Kidney tubule cell (primary cell): ENCODE measurements at places on chromosomes 1 and 21.

GRCh38 chr1:21200767-21201166, 24.1 kb upstream of the EIF4G3 start:
- peak; percentile 34 for DNase-seq

GRCh38 chr21:42179316-42179715, 39.6 kb upstream of the ABCG1 start:
- no peak for DNase-seq

GRCh38 chr1:204735042-204735441, 49.5 kb upstream of the LRRN2 start:
- no peak for DNase-seq

DNA sequence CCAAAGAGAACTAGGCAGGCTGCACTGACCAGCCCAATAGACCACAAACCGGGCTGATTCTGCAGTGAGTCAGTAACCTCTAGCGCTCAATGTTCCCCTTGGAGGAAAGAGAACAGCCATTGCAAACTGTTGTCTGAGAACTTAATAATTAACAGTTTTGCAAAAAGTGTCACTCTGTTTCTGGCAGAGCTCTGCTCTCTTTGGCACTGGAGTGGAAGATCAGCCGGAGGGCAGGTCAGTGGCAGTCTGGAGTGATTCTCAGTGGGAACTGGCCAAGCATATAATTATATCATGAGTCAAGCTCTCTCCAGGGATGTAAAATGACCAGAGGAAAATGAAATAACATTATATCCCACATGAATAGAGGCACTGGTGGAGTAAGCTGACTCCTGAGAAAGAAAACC, 238.3 kb downstream of the HLX start:
- DNase-seq = peak; percentile 99

GRCh38 chr21:32282992-32283391, 4.1 kb upstream of the MIS18A start:
- no peak for DNase-seq

- DNase-seq = peak; percentile 1
Observed at GRCh38 chr1:107739651-107740050, 225.3 kb downstream of the VAV3 start.

DNA sequence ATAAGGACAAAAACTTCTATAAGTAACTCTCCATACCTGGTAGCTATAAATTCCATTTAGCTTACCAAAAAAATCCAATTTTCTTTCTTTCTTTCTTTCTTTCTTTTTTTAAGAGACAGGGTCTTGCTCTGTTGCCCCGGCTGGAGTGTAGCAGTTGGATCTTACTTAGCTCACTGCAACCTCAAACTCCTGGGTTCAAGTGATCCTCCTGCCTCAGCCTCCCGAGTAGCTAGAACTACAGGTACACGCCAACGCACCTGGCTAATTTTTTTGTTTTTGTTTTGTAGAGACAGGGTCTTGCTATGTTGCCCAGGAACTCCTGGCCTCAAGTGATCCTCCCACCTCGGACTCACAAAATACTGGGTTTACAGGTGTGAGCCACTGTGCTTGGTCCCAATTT, 75.5 kb downstream of the EPS15 start:
- no peak for DNase-seq

GRCh38 chr1:154141240-154141639, 13.6 kb downstream of the NUP210L start:
- DNase-seq = no peak

DNA sequence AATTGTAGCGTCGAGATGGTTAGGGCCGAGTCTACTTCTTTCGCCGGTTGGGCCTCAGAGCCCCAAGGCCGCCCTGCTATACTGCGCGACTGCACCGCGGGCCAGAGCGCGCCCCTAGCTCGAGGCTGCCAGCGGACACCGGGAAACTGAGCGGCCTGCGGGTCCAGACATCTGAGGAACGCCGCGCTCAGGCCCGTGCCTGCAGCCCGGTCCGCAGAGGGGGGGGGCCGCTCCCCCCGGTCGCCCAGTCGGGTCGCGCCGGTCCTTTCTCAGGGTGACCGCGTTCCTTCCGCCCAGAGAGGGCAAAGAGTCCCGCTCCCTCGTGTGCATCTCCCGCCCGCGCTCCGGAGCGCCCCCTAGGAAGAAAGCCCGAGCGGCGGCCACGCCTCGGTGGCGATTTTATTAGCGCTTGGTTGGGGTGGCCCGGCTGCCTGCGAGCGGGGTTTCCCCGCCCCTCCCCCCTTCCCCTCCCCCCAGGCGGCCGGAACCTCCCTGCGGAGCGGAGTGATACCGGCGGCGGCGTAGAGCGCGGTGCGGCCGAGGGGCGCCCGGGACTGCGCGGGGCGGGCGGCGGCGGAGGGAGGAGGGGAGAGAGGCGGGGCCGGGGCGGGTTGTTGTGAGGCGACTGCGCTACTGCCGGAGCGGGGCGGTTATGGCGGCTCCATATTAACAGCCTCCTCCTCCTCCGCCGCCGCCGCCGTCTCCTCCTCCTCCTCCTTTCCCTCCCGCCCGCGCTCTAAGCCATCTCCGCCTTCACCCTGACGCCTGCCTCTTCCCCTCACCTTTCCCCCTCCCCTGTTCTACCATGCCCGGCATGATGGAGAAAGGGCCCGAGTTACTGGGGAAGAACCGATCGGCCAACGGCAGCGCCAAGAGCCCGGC, at the start of gene RCOR3:
Gene RCOR3, plus strand, starts transcription at position 611 of the 882 bp plus-strand sequence. Its CDS starts 195 bp downstream, at position 806.
- peak; percentile 95 for DNase-seq

DNA sequence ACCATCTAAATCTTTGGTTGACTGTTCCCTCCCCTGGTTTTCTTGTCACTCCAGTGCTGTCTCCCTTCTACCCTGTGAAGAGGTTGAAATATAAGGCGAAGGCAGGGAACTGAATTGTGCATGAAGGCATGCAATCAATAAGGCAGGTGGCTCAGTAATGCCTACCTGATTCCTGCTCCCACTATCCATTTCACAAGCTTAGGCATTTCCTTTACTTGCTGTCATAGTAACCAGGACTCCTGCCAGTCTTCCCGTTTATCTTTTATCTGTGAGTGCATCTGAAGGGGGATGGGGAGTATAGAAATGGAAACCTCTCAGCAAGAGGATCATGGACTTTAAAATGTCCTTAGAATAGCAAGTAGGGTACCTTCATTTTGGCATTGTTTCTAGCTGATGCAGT, 40.5 kb downstream of the MRPS6 start:
- peak; percentile 9 for DNase-seq

DNA sequence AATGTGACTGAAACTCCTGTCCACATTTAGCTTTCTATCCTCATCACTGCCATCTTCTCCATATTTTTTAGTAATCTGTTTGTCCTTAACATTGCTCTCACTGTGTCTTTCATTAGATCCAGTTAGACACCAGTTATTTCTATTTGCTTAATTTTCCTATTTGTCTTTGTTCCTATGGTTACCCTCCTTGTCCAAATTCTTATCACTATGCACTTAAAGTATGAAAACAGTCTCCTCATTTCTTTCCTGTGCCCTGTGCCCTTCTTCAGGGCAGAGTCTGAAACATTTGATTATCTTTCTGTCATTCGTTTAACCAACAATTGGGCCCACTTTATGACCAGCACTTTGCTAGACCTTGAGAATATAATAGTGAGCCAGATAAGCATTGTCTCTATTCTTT, 64.2 kb downstream of the SLC30A7 start:
- DNase-seq = no peak

DNA sequence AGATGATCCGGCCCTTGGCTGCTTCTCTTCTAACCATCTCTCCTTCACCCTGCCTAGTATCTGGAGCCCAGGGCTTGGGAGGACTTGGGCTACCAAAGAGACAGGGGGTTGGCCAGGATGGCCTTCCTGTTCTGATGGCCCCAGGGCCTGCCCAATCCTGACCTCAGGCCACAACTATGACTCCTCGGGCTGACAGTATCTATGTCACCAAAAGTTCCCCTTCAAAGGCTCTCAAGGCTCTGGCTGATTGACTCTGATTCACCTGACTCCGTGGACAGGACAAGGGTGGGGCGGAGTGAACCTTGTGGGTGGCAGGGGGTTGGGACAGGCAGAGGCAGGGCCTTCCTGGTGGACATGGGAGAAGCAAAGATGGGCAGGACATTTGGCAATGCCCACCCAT, 12.7 kb downstream of the MEF2D start:
- peak; percentile 90 for DNase-seq

DNA sequence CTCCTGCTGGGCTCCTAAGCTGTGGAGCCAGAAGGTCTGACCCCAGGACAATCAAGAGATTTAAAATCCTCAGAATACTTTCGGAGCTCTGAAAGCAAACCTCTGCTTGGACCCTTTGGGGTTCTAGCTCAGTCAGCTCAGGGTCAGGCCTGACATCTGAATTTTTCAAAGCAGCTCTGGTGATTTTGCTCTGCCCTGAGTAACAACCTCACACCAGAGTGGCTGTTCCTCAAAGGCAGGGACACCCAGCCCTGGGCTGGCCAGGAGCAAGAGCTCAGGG, 11.9 kb downstream of the SLC1A7 start:
- no peak for DNase-seq

- DNase-seq = no peak
Observed at GRCh38 chr21:44375281-44375651, 21.8 kb downstream of the TRPM2 start.

GRCh38 chr1:237732657-237733056, 158.1 kb downstream of the ZP4 start:
- DNase-seq = no peak

GRCh38 chr1:40870135-40870728, 8.1 kb upstream of the CITED4 start:
- peak; percentile 63 for DNase-seq

DNA sequence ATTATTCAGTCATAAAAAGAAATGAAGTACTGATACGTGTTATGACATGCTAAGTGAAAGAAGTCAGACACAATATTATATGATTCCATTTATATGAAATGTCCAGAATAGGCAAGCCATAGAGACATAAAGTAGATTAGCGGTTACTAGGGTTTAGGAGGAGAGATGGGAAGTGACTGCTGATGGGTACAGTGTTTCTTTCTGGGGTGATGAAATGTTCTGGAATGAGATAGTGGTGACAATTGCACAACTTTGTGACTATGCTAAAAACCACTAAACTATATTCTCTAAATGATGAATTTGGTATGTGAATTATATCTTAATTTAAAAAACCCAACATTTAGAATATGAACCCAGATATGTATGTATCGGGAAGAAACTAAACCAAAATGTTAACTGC, 27.6 kb downstream of the IPP start:
- DNase-seq = no peak

- no peak for DNase-seq
Observed at GRCh38 chr1:25579292-25580252, 36.2 kb downstream of the LDLRAP1 start.

DNA sequence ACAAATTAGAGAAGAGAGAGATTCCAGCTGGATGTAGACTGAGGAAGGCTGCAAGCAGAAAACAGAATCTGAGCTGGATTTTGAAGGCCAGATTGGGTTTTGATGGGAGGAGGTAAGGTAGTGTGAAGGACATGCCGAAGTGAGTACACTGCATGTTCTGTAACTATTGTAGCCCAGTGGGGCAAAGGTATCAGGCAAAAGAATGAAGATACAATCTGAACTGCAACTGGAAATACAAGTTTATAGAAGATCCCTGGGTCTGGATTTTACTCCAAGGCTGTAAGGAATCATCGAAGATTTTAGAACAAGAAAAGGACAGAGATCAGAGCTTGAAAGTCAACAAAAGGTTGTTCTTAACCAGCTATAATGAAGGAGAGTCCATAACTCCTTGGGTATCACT, 382.0 kb downstream of the KCNH1 start:
- no peak for DNase-seq

DNA sequence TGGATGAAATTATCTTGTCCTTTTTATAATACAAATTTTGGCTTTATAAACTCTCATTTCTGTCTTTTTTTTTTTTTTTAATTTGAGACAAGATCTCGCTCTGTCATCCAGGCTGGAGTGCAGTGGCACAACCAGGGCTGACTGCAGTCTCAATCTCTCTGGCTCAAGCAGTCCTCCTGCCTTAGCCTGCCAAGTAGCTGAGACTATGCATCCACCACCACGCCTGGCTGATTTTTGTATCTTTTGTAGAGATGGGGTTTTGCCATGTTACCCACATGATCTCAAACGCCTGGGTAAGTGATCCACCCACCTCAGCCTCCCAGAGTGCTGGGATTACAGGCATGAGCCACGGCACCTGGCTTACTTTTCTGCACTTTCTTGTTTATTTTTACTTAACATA, 7.5 kb downstream of the TOR1AIP1 start:
- DNase-seq = no peak

DNA sequence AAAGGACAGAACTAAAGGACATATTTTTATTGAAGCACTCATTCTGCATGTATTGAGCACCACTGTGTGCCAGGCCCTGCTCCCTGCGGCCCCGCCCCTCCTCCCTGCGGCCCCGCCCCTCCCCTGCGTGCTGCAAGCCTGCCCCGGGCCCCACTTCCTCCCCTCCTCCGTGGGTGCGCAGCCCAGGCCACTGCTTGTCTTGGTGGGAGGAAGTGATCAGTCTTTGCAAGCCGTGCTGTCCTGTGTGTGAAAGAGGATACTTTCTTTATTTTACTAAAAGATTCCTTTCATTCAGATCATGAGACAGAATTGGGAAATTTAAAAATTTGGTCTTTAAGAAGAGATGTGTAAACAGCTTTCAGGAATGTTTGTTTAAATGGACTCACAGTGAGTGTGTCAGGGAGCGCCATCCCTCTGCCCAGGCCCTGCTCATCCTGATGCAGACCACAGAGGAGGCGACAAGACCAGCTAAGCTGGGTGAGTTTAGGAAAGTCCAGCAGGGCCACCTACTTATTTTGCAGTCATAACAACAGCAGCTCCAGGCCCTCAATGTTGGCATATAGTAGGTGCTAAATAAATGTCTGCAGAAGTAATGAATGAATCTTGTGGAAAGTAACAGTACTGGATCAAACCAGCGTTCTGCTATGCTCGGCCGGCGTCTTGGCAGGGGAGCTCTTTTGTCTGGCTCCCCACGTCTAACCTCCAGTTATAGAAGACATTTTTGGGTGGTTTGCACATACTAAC, 88.3 kb upstream of the SELENON start:
- DNase-seq = no peak

- DNase-seq = peak; percentile 25
Observed at GRCh38 chr1:178768423-178768822, 43.4 kb downstream of the RALGPS2 start.

DNA sequence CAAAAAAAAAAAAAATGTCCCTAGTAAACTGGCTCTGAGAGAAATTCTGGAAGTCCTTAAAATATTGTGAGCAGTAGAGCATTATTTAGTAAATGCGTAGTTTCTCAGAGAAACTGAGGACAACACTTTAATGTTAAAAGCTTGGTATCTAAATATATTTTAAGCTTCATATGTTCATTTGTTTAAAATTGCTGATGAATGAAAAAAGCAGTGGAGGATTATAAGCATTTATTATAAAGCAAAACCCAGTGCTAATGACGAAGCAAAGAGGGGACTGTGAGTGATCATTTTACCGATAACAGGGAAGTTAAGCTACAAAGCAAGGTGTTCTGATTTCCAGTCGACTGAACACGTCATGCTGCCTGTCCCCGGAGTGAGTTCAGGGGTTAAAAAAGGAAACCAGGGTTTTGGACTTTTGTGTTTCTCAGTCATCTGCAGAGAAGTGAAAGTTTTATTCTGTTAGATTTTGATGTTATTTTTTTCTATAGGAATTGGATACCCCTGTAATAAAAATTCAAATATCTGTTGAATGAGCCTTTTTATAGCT, 64.5 kb upstream of the SCCPDH start:
- no peak for DNase-seq
